ENCODE measurements at places on chromosomes 5 and 9.

GRCh38 chr9:110583237-110583636, 3.7 kb upstream of the SVEP1 start:
- DNase-seq = no peak

DNA sequence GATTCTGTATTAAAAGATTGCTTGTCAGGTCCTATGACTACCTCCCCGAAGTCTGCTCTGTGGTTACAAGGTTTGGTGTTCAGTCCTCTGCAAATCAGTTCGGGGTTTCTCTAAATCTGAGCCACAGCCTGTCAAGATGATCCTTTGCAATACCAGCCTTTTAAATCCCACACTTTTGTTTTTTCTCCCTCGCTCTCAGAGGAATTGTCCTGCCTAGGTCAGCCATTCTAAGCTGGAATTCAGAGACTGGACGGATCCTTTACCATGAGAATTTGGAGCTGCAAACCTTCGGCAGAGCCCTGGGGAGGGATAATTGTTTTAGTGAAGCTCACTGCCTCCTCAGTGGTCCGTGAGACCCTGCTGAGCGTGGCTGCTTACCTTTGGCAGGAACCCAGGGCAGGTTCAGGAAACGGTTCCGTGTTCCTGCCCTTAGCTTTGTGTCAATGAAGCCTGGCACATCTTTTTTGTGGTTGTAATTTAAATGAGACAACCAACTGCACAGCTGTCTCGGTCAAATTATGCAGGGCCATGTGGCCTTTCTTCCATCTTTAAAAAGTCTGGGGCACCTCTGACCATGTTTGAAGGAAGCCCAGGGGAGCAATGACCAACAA, 47.2 kb downstream of the EBF1 start:
- no peak for DNase-seq

- no peak for DNase-seq
Measured at GRCh38 chr9:87505869-87506678, 8.4 kb downstream of the DAPK1 start.

- no peak for DNase-seq
Measured at GRCh38 chr9:5652821-5653220, 23.9 kb downstream of the RIC1 start.

DNA sequence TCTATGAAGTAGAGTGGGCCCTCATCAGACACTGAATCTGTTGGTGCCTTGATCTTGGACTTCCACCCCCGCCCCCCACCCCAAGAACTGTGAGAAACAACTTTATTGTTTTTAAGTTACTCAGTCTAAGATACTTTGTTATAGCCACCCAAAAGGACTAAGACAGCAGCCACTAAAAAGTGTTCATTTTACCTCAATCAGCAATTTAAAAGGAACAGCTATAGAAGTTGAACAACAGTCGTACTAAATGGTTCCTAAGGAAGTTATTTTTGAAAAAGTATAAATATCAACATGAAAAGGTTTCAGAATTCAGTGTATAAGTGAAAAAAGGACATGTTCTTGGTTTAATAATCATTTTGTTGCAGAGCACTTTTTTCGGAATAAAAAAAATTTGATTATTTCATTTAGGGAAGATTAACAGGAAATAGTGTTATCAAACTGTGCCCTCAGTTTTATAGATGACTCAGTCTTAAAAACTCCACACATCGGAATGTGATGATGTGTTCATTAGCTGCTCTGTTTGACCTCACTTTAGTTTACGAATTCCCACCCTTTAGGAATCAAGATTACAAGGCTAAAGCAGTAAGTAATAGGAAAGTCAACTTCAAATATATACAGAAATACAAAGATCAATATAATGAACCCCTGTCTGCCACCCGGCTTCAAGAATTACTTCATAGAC, 71.2 kb downstream of the MTAP start:
- no peak for DNase-seq

GRCh38 chr9:124877021-124877782, 15.3 kb downstream of the ARPC5L start:
- DNase-seq = no peak

GRCh38 chr5:17277907-17278306, 60.5 kb downstream of the BASP1 start:
- DNase-seq = no peak

GRCh38 chr9:33170464-33171415, 3.6 kb upstream of the B4GALT1 start:
- DNase-seq = peak; percentile 61

DNA sequence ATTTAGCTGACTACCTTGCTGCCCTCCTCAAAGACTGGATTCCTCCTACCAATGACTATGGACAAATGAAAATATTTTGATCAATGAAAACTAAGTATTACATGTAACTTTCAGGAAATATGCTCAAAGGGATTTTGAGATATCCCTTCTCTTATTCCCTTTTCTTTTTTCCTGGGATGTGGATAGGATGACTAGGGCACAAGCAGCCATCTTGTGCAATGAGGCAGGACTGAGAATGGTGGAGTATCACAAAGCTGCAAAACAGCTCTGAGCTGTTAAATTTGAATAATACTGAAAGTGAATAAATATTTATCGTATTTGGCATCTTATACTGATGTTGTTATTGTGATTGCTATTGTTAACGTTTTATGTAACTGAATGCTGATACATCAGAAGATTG, 333.1 kb upstream of the NUDT12 start:
- DNase-seq = no peak

DNA sequence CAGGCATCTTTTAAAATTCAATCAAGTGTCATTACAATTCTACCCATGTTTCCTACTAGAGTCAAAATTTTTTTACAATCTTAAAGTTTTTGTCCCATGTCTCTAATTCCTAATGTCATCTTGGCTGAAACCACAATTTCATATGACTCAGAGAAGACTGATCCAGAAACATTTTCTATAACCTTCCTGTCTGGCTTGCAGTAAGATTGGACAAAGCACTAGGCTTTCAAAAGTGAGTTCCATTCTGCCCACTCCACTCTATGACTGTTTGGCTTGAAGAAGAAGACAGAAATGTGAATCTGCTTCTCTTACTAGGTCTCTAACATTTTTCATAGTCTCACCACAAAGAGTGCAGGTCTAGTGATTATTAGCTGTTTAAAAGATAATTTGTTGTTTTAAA, 88.8 kb downstream of the NR3C1 start:
- DNase-seq = peak; percentile 77

GRCh38 chr9:132002643-132003318, 76.9 kb downstream of the MED27 start:
- no peak for DNase-seq

GRCh38 chr5:36870399-36871040, 6.0 kb upstream of the NIPBL start:
- peak; percentile 89 for DNase-seq

GRCh38 chr9:16499892-16500291, 370.6 kb downstream of the BNC2 start:
- DNase-seq = no peak

DNA sequence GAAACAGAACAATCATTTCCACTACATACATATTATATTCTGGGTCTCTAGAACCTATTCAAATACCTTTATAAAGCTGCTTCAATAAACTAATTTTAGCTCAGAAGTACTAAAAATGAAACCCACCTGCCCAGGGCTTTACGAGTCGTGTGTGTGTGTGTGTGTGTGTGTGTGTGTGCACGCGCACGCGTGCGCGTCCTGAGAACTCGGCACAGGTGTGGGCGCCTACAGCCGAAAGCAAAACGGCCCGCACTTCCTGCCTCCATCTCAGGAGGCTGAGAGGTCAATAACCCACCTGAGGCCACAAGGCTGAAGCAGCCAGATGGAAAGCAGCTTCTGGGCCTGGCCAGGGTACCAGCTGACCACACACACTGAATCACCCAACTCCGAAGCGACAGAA, 3.0 kb downstream of the CLPTM1L start:
- no peak for DNase-seq

- DNase-seq = no peak
Measured at GRCh38 chr9:114397219-114397847, 9.6 kb upstream of the AKNA start.

DNA sequence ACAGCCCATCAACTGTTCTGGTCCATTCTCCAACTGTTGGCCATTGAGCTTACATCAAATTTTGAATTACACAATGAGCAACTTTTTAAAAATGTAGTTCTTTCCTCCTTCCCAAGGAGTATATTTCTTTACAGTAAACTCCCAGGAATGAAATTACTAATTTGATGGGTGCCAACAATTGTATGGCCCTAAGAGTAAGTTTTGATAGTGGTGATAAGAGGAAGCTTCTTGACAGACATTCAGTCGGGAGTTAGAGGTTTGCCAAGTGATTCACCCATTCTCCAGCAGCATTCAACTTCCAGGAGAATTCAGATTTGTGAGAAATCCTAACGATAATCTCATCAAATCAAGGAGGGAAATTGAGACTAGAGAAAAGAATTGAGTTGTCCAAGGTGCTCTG, 579.9 kb downstream of the ACTL7B start:
- no peak for DNase-seq

GRCh38 chr9:134136118-134136995, 475 bp downstream of the WDR5 start:
- DNase-seq = peak; percentile 32

DNA sequence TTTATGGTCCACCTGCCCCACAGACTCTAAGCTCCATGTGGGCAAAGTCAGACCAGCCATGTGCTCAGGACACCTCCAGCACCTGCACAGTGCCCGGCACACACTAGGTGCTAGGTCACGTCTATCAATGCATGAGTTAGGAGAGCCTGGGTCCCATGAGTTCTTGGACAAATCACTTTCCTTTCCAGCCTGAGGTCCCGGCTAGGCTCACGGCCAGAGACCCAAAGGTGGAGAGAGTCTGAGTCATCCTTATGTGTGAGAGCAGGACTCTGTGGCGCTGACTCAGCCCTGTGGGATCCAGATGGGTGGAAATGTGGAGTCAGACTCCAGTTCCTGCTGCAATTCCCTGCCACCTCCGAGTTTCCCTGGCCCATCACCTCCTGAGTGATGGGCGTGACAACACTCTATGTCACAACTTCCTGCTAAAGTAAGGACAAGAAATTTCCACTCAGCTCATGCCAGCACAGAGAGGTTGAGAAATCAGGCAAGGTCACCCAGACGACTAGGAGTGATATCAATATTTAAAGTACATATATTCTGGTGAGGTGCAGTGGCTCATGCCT, 2.5 kb upstream of the ST6GALNAC4 start:
- peak; percentile 94 for DNase-seq

DNA sequence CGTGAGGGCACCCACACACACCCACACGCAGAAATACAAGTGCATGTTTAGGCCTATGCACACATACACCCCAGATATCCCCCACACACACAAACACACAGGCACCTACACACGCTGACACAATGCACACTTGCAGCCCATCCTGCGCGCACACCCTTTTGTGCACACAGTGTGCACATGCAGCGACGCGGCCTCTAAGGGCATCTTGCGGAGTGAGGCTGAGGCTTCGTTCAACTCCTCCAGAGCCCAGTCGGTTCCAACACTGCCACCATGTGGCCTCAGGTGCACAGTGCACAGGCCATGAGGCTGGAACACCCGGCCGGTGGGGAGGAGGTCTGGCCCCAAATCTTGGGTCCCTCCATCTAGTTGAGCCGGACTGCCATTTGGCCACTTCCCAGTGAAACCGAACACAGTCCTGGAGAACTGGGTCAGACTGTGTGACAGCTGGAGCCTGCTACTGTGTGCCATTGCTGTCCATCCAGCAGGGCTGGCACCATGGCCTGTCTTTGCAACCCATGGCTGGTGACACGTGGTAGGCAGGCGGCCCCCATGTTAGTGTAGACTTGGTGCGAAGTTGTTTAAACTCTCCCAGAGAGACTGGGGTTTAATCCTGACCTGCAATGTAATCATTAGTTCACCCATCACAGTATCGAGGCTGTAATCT, 97.7 kb upstream of the MVB12B start:
- peak; percentile 82 for DNase-seq

DNA sequence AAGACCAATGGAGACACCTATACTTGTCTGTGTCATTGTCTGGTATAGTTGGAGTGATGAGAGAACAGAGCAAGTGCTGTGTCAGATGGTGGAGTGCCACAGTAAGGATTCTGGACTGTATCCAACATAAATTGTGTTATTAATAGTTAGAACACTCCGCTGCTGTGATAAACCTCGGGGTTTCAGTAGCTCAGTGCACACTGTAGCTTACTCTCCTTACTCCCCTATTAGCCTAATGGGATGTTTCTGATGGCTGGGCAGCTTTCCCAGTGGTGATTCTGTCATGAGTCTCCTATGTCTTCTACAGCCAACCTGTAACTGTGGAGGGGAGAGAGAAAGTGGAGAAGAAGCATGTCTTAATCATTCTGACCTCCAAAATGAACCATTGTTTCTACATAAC, 127.6 kb upstream of the PTCH1 start:
- no peak for DNase-seq

GRCh38 chr5:60514152-60514551, 185.8 kb downstream of the DEPDC1B start:
- DNase-seq = no peak

DNA sequence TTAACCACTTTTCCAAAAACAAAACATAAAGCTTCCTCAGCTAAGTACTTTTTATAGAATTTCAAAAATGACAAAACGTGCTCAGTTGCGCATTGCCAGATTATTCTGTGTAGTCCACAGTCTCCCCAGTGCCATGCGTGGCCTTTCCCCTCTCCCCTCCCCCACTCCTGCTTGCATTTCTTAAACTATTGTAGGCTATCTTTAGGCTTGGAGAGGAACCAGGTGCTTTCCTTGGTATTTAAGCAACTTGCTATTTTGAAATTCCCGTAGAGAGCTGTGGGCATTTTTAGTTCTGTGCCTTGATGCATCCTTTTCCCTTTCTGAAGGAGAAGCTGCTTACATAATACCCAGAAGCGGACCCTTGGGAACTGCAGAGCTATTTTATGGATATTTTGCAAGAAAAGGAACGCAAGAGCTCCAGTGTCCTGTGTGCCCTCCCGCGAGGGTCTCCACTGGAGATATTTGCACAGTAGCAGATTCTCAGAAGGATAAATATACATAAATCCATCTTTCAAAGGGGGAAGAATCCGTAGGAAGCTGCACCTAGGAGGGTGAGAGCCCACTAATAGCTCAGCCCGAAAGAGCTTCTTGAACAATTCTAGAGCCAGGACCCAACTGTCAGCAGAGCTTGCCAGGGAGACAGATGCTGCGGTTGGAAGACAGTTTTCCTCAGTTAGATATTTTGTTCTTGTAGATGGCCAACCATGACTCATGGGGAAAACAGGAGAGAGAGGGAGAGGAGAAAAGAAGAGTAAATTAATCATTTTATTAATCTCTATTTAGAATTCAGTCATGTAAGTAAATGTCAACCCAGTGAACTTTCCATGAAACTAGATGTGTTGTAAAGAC, 1298.3 kb upstream of the WWC1 start:
- no peak for DNase-seq

DNA sequence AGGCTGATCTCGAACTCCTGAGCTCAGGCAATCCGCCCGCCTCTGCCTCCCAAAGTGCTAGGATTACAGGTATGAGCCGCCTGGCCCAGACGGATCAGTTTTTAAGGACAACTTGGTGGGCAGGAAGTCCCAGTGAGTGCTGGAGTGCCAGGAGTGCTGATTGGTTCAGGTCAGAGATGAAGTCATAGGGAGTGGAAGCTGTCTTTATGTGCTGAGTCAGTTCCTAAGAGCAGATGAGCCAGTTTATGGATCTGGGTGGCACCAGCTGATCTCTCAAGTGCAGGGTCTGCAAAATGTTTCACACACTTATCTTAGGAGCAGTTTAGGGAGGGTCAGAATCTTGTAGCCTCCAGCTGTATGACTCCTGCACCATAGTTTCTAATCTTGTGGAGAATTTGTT, 292.1 kb upstream of the ELAVL2 start:
- DNase-seq = no peak

Data from suppressor macrophage (primary cell).